ENCODE measurements at places on chromosomes 11 and 22.
A peak's percentile ranks its signal among the peaks of the same experiment; 100 is the strongest.

DNA sequence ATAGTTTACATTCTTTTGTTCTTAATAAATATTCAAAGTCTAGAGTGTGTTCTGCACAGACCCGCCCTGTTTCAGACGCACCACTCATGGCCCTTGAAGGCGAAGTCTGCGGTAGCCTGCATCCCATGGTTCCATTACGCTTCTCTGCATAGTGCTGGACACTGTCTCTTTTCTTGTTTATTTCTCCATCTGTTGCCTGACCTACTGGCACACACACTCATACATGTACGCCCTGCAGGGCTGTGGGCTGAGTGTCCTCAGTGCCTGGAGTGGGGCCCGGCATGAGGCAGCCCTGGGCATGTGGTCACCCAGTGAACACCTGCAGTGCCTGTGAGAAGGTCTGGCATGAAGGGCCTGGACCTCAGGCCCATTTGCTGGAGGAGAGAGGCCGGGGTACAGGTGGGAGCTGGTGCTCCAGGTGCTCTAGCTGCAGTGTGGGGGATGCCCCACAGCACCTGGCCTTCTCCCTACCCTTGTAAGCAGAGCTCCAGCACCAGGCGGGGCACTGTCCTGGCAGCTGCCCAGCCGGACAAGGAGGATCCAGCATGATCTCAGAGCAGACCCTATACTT, 404.1 kb downstream of the TBC1D22A start:
- H3K4me3 ChIP-seq: no peak overlapping the region
- no peaks in the 10 kb centered on the region for H3K4me1 ChIP-seq
- H3K36me3 ChIP-seq: no peaks in the 10 kb centered on the region
- peak; percentile 49 for DNase-seq

DNA sequence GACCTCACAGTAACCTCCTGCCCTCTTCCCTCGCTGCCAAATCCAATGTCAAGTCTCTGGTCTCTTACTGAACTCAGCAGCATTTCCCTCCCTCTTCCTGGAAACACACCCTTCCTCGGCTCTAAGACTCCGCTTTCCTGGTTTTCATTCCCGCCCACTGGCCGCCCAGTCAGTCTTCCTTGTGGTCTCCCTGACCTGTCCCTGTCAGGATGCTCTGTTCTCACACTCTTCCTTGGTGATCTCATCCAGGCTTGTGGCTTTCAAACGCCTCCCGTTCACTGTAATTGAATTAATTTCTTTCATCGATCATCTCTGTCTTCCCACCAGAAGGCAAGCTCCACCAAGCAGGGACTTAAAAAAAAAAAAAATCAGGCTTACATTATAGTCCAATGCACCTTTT, 33.5 kb downstream of the MYO18B start:
- no peak overlapping the region for H3K4me3 ChIP-seq
- no peaks in the 10 kb centered on the region for H3K36me3 ChIP-seq
- H3K4me1 ChIP-seq: no peaks in the 10 kb centered on the region
- H3K27me3 ChIP-seq: no peaks in the 10 kb centered on the region

GRCh38 chr22:42388130-42388797, 43.9 kb downstream of the NFAM1 start:
- no peaks in the 10 kb centered on the region for H3K27me3 ChIP-seq
- H3K4me3 ChIP-seq: no peak overlapping the region
- no peaks in the 10 kb centered on the region for H3K36me3 ChIP-seq

- H3K4me3 ChIP-seq: no peak overlapping the region
- no peaks in the 10 kb centered on the region for H3K4me1 ChIP-seq
- no peak overlapping the region for H3K27ac ChIP-seq
Observed at GRCh38 chr22:48239461-48240147, 1477.2 kb downstream of the TBC1D22A start.

DNA sequence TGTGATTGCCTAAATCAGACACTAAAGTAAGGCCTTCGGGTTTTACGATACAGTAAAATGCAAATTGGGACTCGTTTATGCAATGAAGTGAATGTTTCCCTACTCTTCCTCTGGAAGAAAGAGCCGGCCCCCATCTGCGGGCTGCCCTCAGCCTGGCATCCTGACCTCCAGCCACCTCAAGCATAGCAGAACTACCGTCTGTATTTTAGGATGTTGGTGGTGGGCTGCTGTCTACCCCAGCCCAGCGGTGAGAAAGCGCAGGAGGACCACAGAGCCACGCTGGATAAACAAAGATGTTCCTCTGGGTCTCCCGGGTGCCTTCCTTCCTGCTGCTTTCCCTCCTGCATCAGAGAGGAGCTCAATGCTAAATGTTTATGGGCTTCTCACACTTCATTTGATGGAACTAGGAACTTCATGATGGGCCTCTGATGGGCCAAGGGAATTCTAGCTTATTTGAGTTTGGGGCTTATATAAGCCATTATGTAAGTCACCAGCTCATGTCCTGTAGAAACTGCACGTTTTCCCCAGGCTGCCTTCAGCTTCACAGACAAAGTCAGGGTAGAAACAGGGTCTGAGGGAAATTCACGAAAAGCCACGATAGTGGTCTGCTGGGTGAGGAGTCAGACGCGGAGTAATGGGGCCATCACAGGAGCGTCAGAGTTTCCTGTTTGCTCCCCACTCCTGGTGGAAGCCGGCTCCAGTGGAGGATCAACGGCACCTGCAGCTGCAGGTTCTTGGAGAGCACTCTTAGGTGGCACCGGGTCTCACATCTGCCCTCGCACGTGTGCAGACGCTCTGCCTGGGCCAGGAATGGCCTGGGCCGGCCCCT, 287.4 kb downstream of the BRD1 start:
- H3K4me1 ChIP-seq: no peaks in the 10 kb centered on the region
- H3K4me3 ChIP-seq: no peak overlapping the region
- no peak overlapping the region for H3K27ac ChIP-seq
- peak; percentile 30 for DNase-seq
- no peaks in the 10 kb centered on the region for H3K27me3 ChIP-seq

- no peaks in the 10 kb centered on the region for H3K36me3 ChIP-seq
- H3K27me3 ChIP-seq: no peaks in the 10 kb centered on the region
- no peak for DNase-seq
- no peak overlapping the region for H3K4me3 ChIP-seq
Observed at GRCh38 chr11:119566319-119566718, 143.3 kb upstream of the THY1 start.

- DNase-seq: peak; percentile 73
- no peaks in the 10 kb centered on the region for H3K36me3 ChIP-seq
- H3K27ac ChIP-seq: no peak overlapping the region
- peaks cover 30% of the 10 kb centered on the region for H3K4me1 ChIP-seq
- H3K27me3 ChIP-seq: peaks cover 88% of the 10 kb centered on the region
Observed at GRCh38 chr11:44305470-44306051, 4.4 kb downstream of the ALX4 start.

GRCh38 chr11:68002938-68003845, 705 bp downstream of the UNC93B1 start:
- peak overlapping the region; percentile 72 for H3K4me3 ChIP-seq
- H3K36me3 ChIP-seq: no peaks in the 10 kb centered on the region
- peak; percentile 88 for DNase-seq
- H3K27ac ChIP-seq: peak overlapping the region; percentile 76
- H3K4me1 ChIP-seq: peaks cover 9% of the 10 kb centered on the region
- no peaks in the 10 kb centered on the region for H3K27me3 ChIP-seq

GRCh38 chr11:22666688-22667439, 453 bp downstream of the GAS2 start:
- H3K36me3 ChIP-seq: no peaks in the 10 kb centered on the region
- peaks cover 35% of the 10 kb centered on the region for H3K27me3 ChIP-seq
- H3K27ac ChIP-seq: no peak overlapping the region
- peak overlapping the region; percentile 41 for H3K4me3 ChIP-seq
- peak; percentile 68 for DNase-seq
- peaks cover 6% of the 10 kb centered on the region for H3K4me1 ChIP-seq
